ENCODE measurements at places on chromosomes 12 and 14.

DNA sequence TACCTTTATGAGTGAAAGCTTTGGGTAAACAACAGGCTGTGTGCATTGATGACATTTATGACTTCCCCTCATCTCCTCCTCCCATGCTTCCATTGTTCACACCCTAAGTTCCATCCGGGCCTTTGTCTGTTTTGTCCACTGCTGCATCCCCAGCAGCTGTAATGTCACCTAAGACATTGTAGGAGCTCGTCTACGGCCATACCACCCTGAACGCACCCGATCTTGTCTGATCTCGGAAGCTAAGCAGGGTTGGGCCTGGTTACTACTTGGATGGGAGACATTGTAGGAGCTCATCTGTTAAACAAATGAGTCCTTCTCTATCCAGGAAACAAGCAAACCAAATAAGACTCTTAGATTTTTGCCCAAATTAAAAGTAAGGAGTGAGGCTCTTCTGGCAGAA lies 40.4 kb upstream of the SYCP3 start:
- no peak for DNase-seq

DNA sequence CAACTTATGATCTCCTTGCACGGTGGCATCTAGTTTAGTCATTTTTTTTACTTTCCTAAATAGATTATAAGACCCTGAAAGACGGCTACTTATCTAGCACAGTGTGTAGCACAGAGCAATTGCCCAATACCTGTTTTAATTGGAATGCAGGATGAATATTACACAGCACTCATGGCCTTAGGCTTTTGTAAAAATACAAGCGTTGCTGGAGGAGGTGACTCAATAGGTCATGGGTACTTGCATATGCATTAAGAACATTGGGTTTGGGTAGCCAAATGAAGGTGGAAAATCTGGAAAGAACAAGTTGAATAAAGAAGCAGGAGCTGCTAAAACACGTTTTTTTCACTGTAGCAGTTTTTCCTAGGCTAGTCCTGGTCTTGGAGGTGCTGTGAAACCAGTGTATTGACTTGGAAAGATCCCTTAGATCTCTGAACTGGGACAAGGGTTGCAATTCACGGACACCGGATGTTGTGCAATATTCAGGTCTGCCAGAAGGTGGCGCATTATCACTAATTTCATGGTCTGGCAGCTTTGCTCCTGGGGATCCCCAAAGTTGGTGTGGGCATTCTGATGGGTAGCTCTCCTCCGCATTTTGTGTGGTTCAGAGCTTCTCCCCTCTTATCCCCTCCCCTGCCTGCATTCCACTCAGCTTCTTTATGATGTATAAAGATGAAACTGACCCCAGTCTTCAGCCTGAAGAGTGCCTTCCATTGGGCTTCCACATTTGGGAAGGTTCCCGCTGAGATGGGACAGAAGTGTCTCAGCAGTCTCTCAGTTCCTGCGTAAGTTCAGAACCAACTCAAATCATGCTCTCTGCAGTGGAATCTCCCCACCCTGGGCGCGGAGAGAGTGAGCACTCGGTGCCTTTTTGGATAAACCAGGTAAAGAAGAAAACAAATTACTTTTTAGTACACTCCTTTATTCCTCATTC lies 278.3 kb downstream of the NRXN3 start:
- DNase-seq, result peak; percentile 4

DNA sequence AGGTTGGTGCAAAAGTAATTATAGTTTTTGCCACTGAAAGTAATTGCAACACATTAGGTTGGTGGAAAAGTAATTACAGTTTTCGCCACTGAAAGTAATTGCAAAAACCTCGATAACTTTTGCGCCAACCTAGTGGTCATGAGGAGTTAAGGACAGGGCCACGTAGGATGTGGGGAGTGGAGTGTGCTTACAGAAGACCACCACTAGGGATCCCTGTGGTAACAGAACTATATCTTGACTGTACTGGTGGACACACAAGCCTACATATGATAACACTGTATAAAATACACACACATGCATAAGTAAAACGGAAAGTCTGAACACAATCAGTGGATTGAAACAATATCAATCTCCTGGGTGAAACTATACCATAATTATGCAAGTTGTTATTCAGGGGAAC lies 187.4 kb upstream of the ABCD2 start:
- no peak for DNase-seq

GRCh38 chr12:115260762-115261675 lies 577.0 kb upstream of the TBX3 start:
- DNase-seq, result no peak

Measured in CD4-positive, alpha-beta T cell (primary cell).